ENCODE measurements at places on chromosomes 6 and 20. TPM values are rescaled to one million over a fixed set of nuclear protein-coding genes. Genes with fewer than 3 reads are reported as not detected.

DNA sequence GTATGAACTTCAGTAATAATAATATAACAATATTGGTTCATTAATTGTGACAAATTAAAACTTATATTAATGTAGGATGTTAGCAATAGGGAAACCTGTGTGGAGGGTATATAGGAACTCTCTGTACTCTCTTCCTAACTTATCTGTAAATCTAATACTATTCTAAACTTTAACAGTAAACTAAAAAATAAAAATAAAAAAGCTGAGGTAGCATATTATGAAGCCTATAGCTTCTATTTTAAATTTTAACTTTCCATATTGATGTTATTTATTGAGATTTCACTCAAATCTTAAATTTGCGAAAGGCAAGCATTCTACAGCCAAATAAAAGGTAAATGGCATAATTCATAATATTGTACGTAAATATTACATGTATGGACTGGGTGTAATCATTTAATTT is 326.4 kb downstream of the MEI4 start:
- DNase-seq = no peak

DNA sequence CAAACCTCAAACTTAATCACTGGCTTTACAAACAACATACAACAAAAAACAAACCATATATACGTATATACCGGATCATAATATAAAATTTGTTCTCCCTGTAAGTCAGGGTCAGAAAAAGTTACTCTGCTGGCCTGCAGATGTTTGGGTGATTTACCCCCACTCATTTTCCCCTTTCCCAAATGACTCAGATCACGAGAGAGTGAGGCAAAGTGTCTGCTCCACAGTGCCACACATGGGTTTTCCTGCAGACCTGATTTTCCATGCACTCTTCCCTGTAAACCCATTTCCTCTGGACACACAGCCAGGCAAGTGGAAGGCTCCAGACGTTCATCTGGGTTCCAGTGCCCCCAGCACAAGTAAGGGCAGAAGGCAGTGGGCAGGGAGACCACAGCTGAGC is 23.5 kb downstream of the GFOD1 start:
- no peak for DNase-seq

GRCh38 chr6:107564589-107564951 is 74.7 kb downstream of the SOBP start:
- no peak for DNase-seq

Gene SLC13A3
- total RNA-seq = 6.9 TPM

Gene LAMA4
- total RNA-seq = 2.1 TPM

Gene OR2H1
- not detected for total RNA-seq
